Caki2 (cell line): ENCODE measurements at places on chromosomes 1 and 21.

- no peak for DNase-seq
Measured at GRCh38 chr1:173648880-173649605, 13.9 kb downstream of the TEX50 start.

DNA sequence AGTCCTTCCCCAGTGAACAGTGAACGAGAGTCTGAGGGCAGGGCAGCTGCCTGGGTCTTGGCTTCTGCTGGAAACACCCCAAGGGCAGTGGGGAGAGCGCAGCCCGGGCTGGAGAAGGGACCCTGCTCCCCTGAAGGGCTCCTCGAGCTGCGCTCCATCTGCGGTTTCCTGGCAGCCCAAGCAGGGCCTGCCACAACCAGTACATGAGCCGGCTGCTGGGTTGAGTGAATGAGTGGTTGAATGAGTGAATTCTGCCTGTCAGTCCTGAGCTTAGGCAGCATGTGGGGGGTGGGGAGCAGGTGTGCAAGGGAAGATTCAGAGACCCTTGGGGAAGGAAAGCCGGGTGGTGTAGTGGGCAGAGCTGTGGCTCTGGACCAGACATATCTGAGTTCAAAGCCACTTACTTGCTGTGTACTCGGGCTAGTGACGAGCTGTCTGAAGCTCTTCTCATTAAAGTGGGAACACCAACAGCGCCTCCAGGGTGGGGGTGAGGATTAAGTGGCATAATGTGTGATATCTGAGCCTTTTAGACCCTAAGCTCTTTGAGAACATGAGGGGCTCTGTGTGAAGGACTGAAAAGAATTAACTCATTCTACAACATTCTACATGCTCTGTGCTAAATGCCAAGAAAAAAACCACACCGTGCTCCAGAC lies 3.7 kb downstream of the OPRD1 start:
- no peak for DNase-seq

- no peak for DNase-seq
Measured at GRCh38 chr1:57901208-57901919, 477.5 kb upstream of the DAB1 start.

GRCh38 chr1:112528076-112528475 lies 19.3 kb downstream of the WNT2B start:
- DNase-seq, result no peak

DNA sequence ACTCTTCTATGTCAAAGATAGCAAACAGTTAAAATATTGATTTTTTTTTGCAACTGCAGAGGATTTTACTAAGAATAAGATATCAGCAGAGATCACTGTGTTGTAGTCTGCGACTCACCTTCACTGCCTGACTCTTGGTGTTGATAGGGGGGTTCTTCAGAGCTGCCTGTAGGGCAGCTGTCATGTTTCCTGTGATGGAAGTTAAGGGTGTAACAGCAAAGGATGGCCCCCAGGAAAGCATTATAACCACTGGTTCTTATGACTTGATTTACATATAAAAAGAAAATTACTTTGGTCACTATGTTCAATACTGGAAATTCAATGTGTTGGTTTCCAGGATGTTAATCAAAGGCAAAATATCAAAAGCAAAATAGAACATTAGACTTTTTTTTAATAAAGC lies 2.6 kb downstream of the ARPC5 start:
- no peak for DNase-seq

DNA sequence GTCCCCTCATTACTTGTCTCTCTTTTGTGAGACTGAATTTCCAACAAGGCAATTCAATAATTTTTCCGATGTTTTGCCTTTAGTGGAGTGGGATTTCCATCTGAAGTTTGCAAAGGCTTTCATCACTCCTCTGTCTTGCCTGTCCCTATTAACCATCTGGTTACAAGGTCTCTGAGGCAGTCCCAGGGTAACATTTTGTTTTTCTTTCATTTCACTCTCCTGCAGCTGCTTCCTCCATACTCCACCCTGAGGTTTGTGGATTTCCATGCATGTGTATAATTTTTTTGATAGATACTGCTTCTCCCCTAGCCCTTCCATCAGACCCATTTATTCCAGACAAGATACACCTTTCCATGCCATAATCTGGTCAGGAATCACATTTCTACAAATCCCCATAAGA lies 366.8 kb downstream of the PTBP2 start:
- DNase-seq, result no peak

GRCh38 chr1:232287676-232288569 lies 342.0 kb downstream of the SIPA1L2 start:
- DNase-seq, result no peak

DNA sequence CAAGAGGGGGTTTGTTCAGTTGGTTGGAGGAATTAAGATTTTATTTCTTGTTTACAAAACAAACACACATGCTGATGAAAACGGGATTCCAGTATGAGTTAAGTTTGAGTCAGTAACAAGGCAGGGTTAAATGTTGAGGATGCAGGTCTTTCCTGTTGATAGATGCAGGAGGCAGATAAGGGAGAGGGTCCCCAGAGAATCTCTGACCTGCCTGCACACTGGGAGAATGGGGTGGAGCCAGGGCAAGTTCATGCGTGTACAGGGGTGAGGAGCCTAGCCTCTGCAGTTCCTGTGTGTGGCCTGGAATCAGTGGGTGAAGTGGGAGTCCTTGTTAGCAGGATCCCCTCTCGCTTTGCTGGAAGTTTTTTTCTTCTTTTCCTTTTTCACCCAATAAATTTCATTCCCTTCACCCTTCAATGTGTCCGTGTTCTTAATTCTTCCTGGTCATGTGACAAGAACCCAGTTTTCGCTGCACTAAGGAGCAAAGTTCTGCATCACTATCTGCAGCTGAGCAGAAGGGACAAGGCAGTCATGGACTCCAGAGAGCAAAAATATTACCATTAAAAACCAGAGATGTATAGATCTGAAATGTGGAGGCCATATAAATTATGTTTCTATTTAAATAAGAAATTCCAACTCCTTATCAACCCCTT lies 69.9 kb upstream of the MARK1 start:
- DNase-seq, result no peak

DNA sequence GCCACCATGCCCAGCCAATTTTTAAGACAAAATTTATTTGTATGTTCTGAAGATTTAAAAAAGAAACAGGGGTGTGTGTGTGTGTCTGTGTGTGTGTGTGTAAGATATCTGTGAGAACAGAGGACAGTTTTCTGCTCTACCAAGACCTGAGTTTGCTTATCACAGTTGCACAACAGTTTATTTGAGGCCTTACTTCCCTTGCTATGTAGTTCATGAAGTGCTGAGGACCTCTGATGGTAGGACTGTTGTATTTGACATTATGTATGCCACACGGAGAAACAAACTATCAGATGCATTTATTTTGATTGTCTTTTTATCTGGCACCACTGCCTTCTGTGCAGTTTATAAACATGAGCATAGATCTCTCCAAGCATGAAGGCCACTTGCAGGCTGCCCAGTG lies 355.2 kb downstream of the PBX1 start:
- DNase-seq, result peak; percentile 8

DNA sequence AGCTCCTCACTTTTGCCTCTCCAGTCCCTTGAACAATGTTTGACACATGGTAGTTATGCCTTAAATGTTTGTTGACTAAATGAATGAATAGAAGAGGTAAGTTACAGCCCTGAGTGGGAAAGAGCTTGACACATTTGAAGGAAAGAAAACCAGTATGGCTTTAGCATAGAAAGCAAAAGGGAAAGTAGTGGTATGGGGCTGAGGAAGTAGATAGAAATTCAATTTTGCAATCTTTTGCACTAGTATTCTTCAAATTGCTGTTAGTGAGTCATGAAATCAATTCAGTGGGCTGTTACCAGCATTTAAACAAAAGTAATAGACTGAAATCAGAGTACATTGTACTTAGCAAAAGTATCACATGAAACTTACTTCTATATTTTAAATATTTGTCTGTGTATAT lies 21.1 kb downstream of the PLA2G4A start:
- DNase-seq, result no peak

- DNase-seq, result no peak
Measured at GRCh38 chr1:33182401-33182841, 578 bp upstream of the TRIM62 start.

GRCh38 chr21:18493422-18493821 lies 89.8 kb upstream of the TMPRSS15 start:
- peak; percentile 93 for DNase-seq

- no peak for DNase-seq
Measured at GRCh38 chr1:63937461-63938022, 163.7 kb downstream of the ROR1 start.

- DNase-seq, result no peak
Measured at GRCh38 chr1:19401535-19401889, 83.8 kb downstream of the CAPZB start.

DNA sequence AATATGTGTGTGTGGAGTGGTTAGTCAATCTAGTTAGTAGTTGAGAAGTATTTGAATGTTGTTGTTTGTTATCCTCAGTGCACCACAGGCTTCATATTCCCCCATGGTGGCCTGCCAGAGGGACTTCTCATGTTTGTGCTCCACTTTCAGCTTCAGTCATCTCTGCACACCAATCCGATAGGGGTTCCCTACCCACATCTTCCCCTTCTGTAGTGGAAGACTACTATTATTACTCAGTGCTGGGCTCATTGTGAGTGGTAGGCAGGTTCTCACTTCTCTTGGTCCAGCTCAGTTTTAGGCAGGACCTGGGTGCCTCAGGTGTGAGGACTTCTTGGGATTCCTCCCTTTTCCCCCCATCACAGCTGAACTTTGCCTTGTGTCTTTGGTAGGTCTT lies 14.2 kb downstream of the MT1HL1 start:
- no peak for DNase-seq

DNA sequence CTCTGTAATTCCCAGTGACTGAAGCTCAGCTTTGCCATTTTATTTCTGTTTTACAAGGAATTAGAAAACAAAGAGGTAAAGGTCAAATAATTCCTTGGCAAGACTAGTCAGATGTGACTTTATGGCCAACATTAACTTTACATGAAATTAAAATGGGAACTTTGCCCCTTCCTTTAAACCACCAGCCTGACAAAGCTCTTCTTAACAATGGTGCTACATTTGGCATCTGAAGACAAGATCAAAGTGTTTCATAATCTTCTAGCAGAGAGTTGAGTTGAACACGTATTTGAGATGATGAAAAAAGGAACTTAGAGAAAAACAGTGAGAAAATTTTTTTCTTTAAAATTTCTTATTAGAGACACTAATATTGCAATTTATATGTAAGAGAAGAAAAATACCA lies 193.8 kb downstream of the AK5 start:
- DNase-seq, result no peak

DNA sequence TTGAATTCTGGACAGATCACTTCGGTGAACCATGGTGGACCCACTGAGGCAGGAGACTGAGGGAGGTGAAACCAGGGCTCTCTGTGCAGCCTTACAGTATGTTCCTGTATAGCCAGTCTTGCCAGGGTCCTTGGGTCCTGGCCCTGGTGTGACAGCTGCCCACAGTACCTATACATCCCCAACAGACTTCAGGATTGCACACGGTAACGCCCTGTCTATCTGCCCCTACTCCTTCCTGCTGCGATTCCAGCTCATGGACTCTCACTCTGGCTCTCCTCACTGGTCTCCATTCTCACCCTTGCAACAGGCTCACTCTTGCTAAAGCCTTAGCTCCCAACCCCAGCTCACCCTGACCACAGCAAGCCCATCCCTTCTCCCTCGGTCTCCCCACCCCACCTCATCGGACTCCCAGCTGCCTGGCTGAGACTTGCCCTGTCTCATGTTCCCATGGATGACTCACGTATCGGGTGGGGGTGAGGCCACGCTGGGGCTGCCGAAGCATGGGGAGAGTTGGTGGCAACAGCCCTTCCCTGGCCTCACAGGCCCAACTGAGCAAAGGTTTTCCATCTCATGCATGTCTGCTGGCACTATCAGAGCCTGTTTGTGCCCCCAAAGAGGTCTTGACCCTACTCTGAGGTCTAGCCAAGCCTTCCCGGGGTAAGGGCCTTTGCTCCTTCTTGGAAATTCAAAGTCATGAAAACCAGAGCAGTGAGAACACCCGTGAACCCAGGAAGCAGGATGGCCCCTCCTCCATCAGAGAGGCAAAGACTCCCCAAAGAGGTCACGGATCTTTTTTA lies 7.1 kb downstream of the PHLDA3 start:
- DNase-seq, result peak; percentile 96

DNA sequence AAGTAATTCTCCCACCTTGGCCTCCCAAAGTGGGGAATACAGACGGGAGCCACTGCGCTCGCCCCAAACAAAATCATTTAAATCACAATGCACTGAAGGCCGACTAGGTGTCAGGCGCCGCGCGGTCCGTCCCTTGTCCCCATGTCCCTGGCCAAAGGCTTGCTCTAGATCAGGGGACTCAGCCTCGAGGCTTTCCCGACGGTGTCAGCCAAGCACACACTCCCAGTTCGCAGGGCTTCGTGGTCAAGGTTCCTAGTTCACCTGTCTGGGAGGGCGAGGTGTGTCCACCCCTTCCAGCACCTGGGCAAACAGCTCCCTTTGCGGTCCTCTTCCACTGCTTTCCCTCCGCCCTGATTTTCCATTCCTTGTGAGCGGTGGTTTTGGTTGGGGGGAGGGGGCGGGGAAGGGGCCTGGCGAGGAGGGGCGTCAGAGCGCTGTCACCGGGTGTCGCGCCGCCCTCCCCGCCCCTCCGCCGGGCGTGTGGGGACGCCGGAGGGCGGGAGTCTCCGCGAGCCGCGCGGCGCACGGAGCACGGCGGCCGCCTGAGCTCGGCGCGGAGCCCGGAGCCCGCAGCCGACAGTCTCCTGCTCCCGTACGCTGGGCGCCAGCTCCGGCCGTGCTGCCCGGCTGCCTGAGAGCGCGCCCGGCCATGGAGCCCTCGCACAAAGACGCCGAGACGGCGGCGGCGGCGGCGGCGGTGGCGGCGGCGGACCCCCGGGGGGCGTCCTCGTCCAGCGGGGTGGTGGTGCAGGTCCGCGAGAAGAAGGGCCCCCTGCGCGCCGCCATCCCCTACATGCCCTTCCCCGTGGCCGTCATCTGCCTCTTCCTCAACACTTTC lies at the start of gene STUM:
Gene STUM, plus strand, starts transcription at position 509 of the 838 bp plus-strand sequence. Its CDS starts 141 bp downstream, at position 650.
- DNase-seq, result no peak

GRCh38 chr1:7989762-7990428 lies 28.4 kb downstream of the PARK7 start:
- no peak for DNase-seq

- no peak for DNase-seq
Measured at GRCh38 chr21:32368386-32368785, 24.4 kb downstream of the URB1 start.
